ENCODE measurements at places on chromosomes 3 and 15.

DNA sequence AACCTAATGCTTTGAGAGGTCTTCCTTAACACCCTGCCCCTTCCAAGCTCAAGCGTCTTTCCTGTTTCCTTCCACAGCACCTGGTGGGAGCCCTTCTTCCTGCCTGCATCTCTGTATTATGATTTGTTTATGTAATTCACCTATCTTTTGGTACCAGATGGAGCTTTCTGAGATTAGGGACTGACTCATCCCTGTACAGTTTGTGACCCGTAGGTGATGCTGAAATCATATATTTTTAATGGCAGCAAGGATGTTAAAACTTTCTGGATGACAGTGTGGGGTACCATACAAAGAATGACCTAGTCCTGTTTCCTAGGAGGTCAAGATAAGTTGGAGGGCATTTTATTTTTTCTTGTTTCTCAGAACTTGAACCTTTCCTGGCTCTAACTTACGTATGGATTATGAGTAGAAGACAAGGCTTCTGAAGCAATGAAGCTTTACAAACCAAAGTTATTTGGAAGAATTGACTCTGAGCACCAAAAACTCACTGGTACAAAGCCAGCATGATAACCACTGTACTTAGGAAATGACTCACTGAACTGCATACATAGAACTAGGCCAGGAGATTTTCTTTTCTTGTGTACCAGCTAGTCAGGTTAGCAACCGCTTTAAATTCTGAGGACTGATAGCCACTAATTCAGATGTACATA, 46.6 kb downstream of the HHLA2 start:
- no peak for DNase-seq

- no peak for DNase-seq
These were observed 82.7 kb downstream of the ABHD5 start for GRCh38 chr3:43773273-43774094.

- no peak for DNase-seq
These were observed 211.4 kb upstream of the LRIG1 start for GRCh38 chr3:66712210-66712609.

DNA sequence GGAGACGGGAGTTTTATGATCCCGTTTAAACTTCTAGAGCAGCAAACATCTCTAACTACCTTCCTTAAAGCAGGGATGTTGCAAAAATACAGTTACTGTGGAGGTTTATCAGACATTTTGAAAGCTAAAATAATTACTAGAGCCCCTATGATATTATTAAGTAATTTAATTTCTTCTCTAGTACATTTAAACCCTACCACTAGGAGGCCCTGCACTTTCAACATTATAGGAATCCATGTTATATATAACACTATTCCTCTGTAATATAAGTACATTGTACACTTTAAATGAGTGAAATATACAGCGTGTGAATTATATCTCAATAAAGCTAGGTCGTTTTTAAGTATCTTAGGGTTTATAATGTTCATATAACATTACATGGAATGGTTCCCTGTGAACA, 11.5 kb downstream of the SETMAR start:
- no peak for DNase-seq

- DNase-seq, result no peak
These were observed 87.7 kb upstream of the ABHD17C start for GRCh38 chr15:80607287-80607980.

DNA sequence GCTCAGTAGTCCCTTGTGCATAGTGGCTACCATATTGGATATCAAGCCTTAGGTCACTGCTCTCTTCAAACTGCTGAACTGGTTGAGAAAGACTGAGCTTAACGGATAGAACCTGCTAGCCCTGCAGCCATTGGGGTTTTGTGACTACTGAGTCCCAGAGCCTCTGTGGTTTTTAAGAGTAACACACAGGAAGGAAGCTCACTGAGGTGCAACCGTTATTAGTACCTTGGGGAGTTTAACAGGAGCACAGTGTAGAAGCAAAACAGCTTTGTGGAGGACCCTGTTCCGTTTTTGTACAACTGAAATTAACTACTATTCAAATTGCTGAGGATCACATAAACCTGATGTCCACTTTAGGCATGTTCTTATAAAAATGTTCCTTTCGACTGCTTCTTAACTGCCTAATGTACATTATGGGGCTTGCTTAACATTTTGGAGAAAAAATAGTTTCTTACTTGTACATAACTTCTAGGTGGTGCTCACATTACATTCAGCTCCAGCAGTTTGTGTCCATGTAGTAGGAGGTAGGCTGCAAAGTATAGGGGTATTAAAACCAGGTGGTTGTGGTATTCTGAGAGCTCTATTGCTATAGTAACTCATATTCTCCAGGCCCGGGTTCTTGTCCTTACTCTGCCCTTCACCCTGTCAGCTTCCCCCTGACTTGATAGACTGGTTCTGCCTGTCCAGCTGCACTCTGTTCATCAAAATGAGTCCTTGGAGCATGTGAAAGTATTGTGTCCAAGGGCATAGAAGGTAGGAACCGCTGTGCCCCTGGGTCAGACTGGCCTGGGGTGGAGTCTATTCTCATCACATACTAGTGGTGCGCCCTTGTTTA, 17.3 kb downstream of the PXK start:
- no peak for DNase-seq
